ENCODE measurements at places on chromosomes 7 and 10. TPM values are rescaled to one million over a fixed set of nuclear protein-coding genes. Genes with fewer than 3 reads are reported as not detected.

The ORAI2 gene
- 35.7 TPM for total RNA-seq

The CYP2C8 gene
- 0.07 TPM for total RNA-seq

The DGKI gene
- 0.69 TPM for total RNA-seq

The GJD4 gene
- total RNA-seq = not detected

The PAX2 gene
- total RNA-seq = 7.5 TPM

The AOAH gene
- total RNA-seq = 0.51 TPM

The KIAA1549 gene
- total RNA-seq = 1.8 TPM

The OR2A1 gene
- total RNA-seq = not detected

The HOXA6 gene
- total RNA-seq = 11.8 TPM

The PGAM2 gene
- total RNA-seq = not detected

The FAS gene
- total RNA-seq = 52.5 TPM

The BAG3 gene
- 39.1 TPM for total RNA-seq

The NRAP gene
- not detected for total RNA-seq

The SEMA3E gene
- total RNA-seq = 0.35 TPM

The PRSS37 gene
- total RNA-seq = not detected

The ACTR3C gene
- total RNA-seq = 22.1 TPM

The ABCF2 gene
- total RNA-seq = 80.5 TPM

The ASZ1 gene
- total RNA-seq = not detected

The ANKRD7 gene
- 1.5 TPM for total RNA-seq

The NME8 gene
- total RNA-seq = not detected

The MBL2 gene
- not detected for total RNA-seq

The GBX1 gene
- total RNA-seq = not detected

The DEPP1 gene
- 7.4 TPM for total RNA-seq

The TMEM196 gene
- not detected for total RNA-seq

The GIMAP2 gene
- total RNA-seq = 0.07 TPM

The IGF2BP3 gene
- 49.3 TPM for total RNA-seq

The EBLN1 gene
- not detected for total RNA-seq

The PNLIP gene
- not detected for total RNA-seq

The CEP55 gene
- 73.2 TPM for total RNA-seq

The ZDHHC16 gene
- 78.0 TPM for total RNA-seq

The FAM25A gene
- not detected for total RNA-seq

The CYP2C9 gene
- 1.0 TPM for total RNA-seq

The ATOH7 gene
- 0.58 TPM for total RNA-seq

The ACTA2 gene
- total RNA-seq = 42.4 TPM

The C10orf105 gene
- total RNA-seq = not detected

The IGFBP3 gene
- 338 TPM for total RNA-seq

The GPR26 gene
- not detected for total RNA-seq

The GIMAP8 gene
- not detected for total RNA-seq

The LIPF gene
- not detected for total RNA-seq

The H2BK1 gene
- total RNA-seq = not detected

The AKR1D1 gene
- total RNA-seq = not detected

The ABCB4 gene
- total RNA-seq = 12.6 TPM

The TAC1 gene
- total RNA-seq = 4.4 TPM

The TMEM72 gene
- total RNA-seq = not detected

Data from epithelial cell of proximal tubule (primary cell).